ENCODE measurements at places on chromosomes 1 and 21.

DNA sequence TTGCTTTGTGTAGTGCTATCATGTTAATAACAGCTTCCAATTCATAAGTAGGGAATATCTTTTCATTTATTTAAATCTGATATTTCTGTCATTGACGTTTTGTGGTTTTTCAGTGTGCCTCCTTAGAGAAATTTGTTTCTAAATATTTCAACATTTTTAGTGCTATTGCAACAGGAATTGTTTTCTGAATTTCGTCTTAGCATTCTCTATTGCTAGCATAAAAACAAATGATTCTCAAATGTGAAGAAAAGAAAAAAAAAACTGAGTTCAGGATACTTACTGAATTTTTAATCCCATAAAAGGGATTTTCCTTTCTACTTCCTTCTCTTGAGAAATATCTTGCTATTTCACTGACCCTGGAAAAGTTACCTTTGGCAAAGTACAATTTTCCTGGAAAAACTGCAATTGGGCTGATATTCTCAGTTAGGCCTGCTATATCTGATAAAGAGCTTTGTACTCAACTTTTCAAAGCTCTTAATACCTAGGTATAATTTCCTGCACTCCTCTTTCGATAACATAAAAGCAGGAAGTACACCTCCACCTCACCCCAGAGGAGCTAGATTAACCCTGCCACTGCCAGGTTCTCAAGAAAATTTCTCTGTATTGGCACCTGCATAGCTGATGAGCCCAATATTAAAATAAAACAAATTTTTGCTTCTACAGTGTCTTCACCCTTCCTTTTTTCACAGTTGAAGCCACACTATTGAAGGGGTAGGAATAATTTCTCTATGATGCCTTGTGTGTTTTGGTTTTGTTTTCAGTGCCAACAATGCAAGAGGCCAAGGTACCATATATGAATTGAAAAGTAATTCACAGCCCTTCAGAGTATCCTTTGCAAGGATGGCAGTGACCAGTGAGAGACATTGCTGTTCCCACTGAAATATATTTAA is 35.6 kb downstream of the PTPN14 start:
- DNase-seq = no peak

DNA sequence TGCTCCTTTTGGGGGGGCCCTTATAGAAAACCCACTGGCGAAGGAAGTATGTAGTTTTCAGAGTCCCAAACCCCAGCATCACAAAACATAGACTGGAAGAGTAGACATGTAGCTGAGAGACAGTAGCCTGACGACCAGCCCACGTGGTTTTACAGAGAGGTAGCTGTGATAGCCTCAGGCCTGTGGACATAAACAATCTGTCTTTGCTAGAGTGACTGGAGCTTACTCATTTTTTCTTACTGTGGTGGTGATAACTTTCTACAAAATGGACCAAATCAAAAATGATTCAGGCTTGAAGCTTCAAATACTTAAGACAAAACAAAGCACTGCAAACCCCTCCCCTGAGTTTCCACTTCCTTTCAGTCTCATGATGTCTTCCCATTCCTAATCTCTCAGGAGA is 497.0 kb downstream of the RWDD3 start:
- DNase-seq = no peak

GRCh38 chr21:23740463-23740862 is 1866.8 kb downstream of the MRPL39 start:
- no peak for DNase-seq

GRCh38 chr1:50419907-50420677 is 3.2 kb downstream of the DMRTA2 start:
- no peak for DNase-seq
